ENCODE measurements at places on chromosomes 6 and 20.

- no peak for DNase-seq
Observed at GRCh38 chr20:610130-611046, at the start of gene TCF15. Gene TCF15, minus strand, starts transcription at chr20:610309. Its CDS starts 72 bp downstream, at chr20:610237.

DNA sequence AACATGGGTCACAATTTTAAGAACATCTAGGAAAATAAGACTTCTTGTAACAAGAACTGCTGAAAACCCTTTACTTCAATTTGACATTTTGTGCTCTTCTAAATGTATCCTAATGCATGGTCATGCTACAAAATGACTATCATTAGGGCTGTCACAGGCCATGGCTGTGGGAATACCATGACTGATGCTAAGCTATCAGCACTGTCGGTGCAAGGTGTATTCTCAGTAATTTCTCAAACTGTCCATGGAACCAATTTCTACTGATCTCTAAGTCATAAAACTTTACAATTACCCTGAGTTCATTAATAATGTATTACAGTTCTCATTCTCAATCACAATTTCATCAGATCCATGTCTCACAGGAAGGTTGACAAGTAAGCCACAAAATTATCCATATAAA is 625.3 kb downstream of the EYS start:
- DNase-seq: no peak

DNA sequence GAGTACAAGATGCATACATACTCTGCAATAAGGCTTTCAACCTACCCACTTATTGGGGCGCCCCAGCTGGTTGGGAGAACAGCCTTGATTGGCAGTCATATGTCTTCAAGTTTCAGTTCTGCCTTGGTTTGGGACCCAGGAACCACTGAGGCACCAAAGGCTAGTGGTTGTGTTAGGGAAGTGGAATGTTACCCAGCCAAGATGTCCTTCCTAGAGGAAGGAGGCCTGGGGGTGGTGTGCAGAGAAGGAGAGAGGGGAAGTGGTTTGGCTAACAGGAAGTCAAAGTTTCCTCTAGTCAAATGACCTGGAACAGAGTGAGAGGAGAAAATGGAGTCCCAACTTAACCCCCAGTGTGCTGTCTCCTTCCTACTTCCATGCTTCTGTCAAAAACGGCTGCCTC is 59.4 kb downstream of the CD164 start:
- no peak for DNase-seq

GRCh38 chr6:88165087-88165843 is 882 bp downstream of the CNR1 start:
- DNase-seq: no peak

- no peak for DNase-seq
Observed at GRCh38 chr6:149560736-149561135, 5.4 kb upstream of the GINM1 start.

- no peak for DNase-seq
Observed at GRCh38 chr6:166267526-166267925, 40.7 kb downstream of the PRR18 start.

DNA sequence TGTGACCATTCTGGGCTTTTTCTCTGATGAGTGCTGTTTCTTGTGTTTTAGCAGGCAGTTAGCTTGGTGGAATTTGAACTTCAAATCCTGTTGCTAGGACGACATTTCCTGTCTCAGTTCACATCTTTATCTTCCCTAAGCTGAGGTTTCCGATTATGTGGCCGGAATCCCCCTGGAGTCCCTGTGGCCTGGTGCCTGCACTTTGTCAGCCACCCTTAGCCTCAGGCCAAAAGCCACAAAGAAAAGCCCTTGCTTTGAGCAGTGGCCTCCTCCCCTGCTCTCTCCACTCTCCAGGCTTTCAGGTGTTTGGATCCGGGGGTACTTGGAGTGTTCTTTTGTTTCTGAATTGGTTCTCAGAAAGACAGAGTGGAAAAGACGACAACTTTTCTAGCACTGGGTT is 59.9 kb upstream of the PMEPA1 start:
- no peak for DNase-seq

DNA sequence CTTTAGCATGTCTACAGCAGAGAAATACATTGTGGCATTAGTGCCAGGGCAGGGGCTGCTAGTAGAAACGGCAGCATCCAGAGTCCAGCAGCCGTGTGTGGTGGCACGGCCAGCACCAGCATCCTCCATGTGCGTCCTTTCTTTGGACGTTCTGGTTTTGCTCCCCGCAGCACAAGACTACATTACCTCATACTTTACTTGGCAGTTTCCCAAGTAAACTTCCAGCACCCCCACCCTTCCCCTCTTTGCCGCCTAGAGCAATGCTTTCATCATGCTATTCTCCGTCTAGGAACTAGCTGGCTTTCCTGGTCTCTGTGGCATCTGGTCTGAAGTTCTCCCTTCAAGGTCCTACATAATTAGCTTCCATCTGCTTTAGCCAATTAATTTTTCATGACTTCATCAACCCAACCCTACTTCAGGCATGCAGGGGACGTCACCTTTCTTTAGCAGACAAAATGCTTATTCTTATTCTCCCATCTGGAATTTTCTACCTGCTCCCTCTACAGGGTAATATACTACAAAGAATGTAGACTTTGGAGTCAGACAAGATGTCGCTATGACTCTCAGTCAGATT is 67.6 kb downstream of the BLOC1S5 start:
- no peak for DNase-seq

DNA sequence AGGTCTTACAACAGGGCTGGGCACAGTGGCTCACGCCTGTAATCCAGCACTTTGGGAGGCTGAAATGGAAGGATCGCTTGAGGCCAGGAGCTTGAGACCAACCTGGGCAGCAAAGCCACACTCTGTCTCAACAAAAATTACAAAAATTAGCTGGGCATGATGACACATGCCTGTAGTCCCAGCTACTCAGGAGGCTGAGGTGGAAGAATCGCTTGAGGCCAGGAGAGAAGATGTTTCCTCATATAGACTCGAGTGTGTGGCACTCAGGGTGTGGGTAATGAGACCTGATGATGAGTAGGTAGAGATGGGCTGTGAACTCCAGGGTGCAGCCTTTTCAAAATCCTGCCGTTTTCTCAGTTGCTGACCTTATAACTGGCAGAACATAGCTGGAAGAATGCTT is 125.3 kb upstream of the FOXO3 start:
- DNase-seq: no peak

- DNase-seq: no peak
Observed at GRCh38 chr6:82237013-82237412, 10.5 kb downstream of the IBTK start.

GRCh38 chr20:14828459-14828858 is 491.0 kb upstream of the FLRT3 start:
- DNase-seq: no peak

DNA sequence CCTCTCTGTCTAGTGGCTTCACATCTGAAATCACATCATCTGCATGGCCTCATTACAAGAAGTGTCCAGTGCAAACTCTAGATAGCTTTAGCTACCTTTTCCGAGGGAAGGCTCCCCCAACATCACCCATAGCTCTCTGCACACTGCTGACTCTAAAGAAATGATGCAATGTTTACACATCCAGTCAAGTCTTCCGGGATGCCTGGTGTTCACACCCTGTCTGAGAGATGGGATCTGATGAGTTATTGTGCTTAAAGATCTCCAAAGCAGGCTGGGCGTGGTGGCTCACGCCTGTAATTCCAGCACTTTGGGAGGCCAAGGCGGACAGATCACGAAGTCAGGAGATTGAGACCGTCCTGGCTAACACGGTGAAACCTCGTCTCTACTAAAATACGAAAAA is 404.6 kb upstream of the IRAK1BP1 start:
- DNase-seq: no peak

GRCh38 chr6:90458353-90459224 is 128.3 kb downstream of the MAP3K7 start:
- no peak for DNase-seq

DNA sequence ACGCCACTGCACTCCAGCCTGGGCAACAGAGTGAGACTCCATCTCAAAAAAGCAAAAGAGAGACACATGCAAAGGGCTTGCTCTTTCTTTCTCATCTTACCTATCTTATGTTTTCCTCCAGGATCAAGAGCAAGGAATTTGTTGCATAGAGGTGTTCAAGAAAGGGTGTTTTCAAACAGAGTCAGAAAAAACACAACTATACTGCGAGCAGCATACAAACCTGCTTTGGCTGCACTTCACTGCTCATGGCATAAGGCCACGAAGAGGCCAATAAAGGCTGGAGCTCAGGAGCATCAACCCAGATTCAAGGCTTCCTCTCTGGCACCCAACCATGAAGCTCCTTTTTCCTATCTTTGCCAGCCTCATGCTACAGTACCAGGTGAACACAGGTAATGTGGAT is at the start of gene DEFB129:
DEFB129 (plus strand) TSS at position 301 of the 400 bp plus-strand sequence; CDS start at position 332, 31 bp downstream.
- DNase-seq: no peak

DNA sequence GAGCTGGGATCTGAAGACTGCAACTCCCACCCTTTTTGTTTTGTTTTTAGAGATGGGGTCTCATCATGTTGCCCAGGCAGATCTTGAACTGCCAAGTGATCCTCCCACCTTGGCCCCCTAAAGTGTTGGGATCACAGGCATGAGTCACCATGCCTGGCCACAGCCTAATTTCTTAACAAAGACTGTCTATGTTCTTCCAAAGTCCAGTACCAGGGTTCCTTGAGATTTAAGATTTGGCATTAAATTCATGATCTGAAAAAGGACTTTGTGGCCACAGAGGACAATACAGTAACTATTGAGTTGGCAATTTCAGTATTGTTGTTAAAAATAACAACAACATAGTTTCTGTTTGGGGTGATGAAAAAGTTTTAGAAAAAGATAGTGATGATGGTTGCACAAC is 28.7 kb upstream of the BEND3 start:
- no peak for DNase-seq
